Epithelial cell of esophagus (primary cell): ENCODE measurements at places on chromosomes 5 and 9.

- peak; percentile 4 for DNase-seq
Observed at GRCh38 chr5:174003795-174004194, 14.8 kb downstream of the C5orf47 start.

- DNase-seq = no peak
Observed at GRCh38 chr5:73186976-73187375, 14.0 kb downstream of the TMEM174 start.

DNA sequence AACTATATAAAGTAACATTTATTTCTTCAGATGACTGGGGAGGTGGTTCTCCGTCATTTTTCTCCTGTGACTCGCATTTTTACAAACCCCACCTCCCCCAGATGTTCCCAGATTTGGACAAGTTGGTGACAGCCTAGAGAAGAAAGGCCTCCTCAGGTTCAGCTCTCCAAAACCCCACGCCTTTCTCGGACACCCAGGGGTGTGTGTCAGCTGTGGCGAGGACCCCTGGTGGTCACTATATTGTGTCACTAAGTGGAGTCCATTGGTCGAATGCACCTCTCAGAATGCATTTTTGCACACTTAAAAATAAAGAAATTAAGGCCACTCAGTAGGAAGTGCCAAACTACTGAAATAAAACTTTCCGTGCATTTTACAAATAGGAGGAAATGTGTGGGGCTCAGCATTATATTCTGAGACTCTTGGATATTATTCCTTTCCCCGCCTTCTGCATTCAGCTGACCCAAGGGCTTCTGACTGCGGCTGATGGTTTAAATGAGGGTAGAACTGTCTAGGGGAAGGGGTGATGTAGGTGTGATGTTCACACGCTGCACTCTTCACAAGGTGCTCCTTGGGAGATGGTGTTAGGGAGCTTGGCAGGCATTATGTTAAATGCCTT, 47.6 kb downstream of the ACO1 start:
- peak; percentile 36 for DNase-seq

- DNase-seq = no peak
Observed at GRCh38 chr9:129675620-129676019, 10.2 kb downstream of the PRRX2 start.

GRCh38 chr9:114549697-114550330, 37.8 kb upstream of the ATP6V1G1 start:
- no peak for DNase-seq

GRCh38 chr9:113599646-113600022, 136.1 kb downstream of the RGS3 start:
- no peak for DNase-seq

DNA sequence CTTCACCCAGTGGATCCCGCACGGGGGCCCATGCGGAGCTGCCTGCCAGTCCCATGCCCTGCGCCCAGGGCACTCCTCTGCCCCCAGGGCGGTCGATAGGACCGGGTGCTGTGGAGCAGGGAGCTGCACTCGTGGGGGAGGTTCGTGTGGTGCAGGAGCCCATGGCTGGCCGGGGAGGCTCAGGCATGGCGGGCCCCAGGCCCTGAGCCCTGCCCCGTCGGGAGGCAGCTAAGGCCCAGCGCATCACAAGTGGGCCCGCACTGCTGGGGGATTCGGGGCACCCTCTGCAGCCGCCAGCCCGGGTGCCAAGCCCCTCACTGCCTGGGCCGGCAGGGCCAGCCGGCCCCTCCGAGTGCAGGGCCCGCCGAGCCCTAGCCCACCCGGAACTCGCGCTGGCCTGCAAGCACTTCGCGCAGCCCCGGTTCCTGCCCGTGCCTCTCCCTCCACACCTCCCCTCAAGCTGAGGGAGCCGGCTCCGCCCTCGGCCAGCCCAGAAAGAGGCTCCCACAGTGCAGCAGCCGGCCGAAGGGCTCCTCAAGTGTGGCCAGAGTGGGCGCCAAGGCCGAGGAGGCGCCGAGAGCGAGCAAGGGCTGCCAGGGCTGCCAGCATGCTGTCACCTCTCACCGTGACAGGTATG, 221.1 kb upstream of the RORB start:
- DNase-seq = no peak

DNA sequence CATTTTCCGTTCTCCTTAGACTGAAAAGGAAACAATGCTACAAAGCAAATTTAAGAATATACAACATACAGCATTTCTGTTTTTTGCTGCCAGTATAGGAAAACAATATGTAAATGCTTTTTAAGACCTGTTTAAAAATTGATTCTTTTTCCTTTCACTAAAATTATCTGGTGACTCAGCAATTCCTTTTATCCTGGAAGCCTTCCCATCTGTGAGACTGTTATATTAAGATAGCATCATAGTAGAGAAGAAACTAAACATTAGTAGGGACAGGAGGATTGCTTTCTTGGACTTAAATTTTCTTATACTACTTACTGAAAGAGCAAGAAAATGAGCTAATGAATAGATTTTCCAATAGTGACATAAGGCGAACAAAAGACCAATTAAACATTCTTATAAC, 30.0 kb upstream of the GPR21 start:
- no peak for DNase-seq

- DNase-seq = no peak
Observed at GRCh38 chr5:155389498-155389897, 375.9 kb downstream of the KIF4B start.

GRCh38 chr9:35136866-35137265, 21.2 kb upstream of the ATOSB start:
- DNase-seq = peak; percentile 52

GRCh38 chr5:123705741-123706140, 193.8 kb downstream of the CSNK1G3 start:
- DNase-seq = peak; percentile 60

DNA sequence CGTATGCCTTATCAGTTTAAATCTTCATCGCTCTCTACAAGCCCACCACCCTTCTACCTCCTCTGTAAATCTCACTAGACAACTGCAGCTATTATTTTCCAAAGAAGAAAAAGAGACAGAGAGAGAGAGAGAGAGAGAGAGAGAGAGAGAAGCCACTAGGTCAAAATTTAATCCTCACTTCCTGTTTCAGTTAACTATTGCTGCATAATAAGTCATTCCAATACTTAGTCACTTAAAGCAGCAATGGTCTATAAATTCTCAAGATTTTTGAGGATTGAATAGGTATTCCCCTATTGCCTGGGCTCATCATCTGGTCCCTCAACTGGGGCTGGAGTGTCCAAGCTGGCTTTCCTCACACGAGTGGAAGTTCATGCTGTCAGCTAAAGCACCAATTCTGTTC, 68.8 kb downstream of the ITGA1 start:
- peak; percentile 38 for DNase-seq

DNA sequence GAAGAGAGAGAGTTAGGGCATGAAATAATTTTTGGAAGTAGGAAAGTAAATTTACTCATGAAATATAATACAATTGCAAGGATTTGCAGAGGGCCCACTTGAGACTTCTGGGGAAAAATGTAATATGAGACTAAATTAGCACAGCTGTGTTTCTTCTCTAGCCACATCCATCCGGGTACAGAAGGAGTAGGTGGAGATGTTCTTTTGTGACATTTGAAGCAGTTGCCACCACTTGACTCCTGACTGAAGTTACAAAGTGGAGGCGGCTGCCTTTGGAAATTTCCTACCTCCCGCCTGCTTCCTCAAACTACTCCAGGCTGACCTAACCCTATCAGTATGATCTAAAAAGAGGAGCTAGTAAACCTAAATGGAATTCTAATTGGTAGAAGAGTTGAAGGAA, 58.1 kb upstream of the SHISAL2B start:
- DNase-seq = no peak

DNA sequence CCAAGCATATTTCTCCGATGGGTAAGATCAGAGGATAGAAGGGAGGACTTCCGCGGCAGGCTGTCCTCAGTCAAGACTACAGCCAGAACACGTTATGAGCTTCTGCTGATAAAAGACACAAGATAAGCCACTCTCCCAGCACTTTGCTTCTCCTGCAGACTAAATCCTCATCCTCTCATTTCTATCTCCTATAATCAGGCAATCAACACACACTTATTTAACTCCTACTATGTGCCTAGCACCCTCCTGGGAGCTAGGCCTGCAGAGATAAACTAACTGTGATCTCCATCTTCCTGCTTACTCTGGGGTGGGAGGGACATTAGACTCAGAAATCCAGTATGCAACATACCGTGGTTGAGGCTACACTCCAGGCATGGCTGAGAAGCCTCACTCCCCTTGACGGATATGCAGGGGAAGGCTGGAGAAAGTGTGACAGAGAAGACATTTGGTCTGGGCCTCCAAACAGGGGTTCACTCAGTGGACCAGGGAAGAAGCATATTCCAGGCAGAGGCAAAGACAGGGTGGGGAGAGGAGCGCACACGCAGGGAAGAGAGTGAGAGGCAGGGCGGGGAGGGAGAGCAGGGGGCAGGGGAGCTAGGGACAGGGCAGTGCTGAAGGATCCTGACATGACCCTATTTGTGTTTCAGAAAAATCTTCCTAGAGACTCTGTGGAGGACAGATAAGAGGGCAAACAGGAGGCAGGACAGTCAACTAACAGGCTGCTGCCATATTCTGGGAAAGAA, 274.1 kb downstream of the DENND1A start:
- no peak for DNase-seq

DNA sequence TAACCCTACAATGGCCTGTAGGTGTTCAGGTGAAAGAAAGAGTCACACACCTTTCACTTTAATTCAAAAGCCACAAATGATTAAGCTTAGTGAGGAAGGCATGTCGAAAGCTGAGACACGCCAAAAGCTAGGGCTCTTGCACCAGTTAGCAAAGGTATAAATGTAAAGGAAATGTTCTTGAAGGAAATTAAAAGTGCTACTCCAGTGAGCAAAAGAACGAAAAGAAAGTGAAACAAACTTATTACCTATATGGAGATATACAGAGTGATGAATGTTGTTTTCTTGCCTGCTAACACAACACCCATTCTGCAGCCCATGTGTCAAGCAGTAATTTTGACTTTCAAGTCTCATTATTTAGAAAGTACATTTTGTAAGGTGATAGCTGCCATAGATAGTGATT, 254.2 kb upstream of the SLC24A2 start:
- DNase-seq = no peak

DNA sequence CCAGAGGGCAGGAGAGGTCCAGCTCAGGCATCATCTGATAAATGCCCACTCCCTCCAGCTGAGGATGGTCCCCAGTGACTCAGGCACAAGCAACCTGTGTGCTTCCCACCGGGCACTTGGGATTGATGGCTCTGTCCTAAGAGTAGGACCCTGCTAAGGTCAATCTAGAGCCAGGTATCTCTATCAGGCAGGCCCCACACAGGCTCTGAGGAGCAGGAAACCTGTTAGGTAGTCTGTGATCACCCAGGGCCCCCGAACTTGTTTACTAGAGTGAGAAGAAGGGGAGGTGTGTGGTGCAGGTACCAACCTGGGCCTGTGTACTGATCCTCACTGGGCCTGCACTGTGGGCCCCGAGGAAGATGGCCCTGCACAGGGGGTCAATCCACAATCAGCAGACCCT, 119.6 kb upstream of the FSTL4 start:
- DNase-seq = no peak

DNA sequence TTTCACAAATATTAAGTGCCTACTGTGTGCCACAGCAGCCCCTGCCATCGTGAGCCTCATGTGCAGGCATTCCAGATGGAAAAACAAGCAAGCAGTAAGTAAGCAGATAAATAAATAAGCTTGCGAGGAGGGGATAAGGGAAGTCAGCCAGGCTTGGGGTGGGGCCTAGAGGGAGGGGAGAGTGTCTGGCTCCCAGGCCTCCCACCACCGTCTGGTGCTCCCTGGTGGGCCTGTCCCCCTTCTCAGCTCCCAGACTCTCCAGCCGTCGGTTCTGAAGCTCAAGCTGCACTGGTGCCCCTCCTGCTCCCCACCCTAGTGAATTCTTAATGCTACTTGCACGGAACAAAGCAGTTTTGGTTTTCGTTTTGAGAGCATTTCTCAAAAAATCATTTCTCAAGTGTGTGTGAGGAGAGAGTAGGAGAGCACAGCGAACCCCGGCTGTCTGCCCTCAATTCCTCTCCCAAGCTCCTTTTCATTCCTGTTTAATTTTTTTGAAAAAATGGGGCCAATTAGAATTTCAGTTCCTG, 6.6 kb upstream of the IER5L start:
- DNase-seq = no peak

GRCh38 chr5:179805529-179806249, 977 bp downstream of the MGAT4B start:
- peak; percentile 44 for DNase-seq

- DNase-seq = no peak
Observed at GRCh38 chr9:99881769-99882168, 24.7 kb upstream of the STX17 start.

- no peak for DNase-seq
Observed at GRCh38 chr9:112326194-112326593, 7.2 kb downstream of the PTBP3 start.

- no peak for DNase-seq
Observed at GRCh38 chr5:73915345-73915744, 289.3 kb downstream of the ARHGEF28 start.

- no peak for DNase-seq
Observed at GRCh38 chr5:95931079-95931833, 30.4 kb downstream of the ELL2 start.
